ENCODE measurements at places on chromosomes 16 and 17.

DNA sequence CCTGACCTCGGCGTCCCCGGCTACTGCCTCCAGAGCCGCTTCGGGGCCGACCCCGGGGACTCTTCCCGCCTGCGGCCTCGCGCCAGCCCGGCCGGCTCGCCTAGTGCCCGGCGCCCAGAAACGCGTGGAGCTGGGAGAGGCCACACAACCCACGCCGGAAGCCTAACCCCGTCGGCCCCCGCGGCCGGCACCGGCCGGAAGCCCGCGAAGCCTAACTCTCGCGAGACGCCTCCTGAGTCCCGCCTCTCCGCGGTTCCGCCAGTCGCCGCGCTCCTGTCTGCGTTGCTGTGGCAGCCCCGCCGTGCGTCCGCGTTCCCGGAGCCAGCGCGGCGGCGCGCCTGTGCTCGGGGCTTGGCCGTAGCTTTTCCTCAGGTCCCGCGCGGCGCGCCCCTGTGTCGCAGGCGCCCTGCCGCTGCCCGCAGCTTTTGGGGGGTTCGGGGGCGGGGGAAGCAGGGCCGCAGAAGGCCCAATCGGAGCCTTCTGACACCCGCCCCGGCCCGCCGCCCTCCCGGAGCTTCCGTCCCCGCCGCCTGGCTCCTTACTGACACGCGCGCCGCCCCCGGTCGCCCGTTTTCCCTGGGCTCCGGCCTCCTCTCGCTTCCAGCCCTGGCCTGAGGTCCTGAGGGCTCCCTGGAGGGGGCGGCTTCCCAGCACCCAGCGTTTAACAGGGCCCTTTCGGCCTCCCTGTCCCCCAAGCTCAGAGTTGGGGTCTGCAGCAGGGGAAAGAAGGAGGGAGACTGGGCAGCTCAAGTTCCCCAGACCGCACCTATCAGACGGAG is 21.7 kb downstream of the NPTX1 start:
- peak; percentile 89 for DNase-seq

- no peak for DNase-seq
These were observed 184.4 kb downstream of the MSI2 start for GRCh38 chr17:57440522-57441269.

DNA sequence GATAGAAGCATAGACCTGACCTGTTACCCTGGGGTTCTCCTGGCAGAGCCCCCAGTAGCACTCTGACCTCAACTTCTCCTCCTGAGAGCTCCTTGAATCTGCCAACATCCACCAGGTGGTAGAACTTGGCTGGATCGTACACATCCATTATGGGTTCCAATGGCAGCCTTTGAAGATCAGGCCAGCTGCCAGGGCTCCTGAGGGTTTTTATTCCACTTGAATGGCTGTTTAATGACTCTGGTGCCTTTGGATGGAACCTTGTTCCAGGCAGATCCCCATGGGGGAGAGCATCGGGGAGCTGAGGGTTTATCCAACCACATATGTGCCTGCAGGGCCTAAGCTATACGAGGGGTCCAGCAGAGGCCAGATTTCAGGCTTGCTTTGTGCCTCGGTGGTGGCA is 47.1 kb upstream of the CLEC19A start:
- no peak for DNase-seq

GRCh38 chr17:2215616-2216364 is 87.8 kb downstream of the SMG6 start:
- DNase-seq = no peak

DNA sequence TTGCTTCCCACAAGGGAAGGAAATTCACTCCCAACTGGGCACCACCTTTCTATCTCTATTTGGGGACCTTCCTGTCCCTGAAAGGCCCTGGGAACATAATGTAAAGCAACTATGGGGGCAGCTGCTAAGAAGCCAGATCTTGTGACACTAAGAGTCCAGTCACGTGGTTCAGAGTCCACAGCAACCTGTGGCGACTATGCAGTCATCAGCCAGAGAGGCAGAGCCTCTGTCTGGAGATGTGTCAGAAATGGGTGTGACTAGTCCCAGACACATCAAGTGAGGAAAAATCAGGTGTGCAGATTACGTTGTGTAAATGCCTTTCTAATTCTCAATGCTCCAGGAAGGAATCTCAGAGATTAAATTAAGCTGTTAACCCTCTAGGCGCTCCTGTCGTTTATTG is 26.6 kb upstream of the SKAP1 start:
- no peak for DNase-seq

GRCh38 chr17:77579682-77580081 is 378.8 kb upstream of the TNRC6C start:
- DNase-seq = no peak

- peak; percentile 49 for DNase-seq
These were observed 11.0 kb downstream of the CYB561 start for GRCh38 chr17:63434951-63435571.

DNA sequence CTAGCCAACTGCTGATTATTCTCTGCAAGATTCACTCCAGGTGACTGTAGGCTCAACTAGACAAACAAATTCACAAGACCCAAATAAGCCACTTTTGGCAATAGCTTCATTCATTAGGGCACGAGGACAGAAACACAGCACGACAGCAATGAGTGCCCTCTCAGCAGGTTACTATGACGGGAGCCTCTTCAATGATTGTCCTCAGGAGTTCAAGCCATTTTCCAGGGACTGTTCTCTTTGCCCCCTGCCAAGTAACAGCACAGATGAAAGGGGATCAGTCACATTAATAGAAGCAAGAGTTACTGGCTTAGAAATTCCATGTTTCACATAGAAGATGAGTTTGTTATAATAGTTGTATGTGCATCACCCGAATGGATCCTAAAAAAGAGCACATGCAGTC is 712.2 kb downstream of the CDH8 start:
- no peak for DNase-seq

DNA sequence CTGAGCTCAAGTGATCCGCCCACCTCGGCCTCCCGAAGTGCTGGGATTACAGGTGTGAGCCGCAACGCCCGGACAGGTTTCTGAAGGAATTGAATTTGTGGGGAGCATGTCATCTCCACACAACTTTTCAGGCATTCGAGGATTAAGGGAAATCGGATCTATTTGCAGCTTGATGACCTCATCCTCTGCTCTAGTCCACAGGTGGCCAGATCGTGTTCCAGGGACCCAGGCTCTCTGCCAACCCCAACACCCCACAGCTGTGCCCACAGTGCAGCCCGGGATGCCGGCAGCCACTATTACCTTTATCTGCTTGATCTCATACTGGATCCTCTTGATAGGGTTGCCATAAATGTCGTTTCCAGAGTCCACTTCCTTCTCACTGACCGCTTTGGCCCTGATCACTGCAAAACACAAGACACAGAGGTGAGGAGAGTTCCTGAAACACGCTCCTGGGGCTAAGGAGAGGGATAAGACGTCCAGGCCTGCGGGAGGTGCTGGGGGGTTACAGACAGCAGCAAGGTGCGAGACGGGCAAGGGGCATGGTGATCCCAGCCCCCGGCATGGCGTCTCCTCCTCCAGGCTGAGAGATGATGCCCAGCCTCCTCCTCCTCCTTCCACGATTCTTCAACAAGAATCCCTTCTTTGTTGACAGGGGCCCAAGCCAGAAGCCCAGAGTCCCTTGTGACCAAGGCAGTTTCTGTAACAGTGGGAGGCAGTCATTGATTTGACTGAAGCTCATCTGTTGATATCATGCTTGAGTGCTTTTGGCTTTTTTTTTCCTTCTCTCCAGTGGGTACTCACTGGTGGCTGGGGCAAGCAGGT is 29.3 kb downstream of the CEP295NL start:
- peak; percentile 78 for DNase-seq

DNA sequence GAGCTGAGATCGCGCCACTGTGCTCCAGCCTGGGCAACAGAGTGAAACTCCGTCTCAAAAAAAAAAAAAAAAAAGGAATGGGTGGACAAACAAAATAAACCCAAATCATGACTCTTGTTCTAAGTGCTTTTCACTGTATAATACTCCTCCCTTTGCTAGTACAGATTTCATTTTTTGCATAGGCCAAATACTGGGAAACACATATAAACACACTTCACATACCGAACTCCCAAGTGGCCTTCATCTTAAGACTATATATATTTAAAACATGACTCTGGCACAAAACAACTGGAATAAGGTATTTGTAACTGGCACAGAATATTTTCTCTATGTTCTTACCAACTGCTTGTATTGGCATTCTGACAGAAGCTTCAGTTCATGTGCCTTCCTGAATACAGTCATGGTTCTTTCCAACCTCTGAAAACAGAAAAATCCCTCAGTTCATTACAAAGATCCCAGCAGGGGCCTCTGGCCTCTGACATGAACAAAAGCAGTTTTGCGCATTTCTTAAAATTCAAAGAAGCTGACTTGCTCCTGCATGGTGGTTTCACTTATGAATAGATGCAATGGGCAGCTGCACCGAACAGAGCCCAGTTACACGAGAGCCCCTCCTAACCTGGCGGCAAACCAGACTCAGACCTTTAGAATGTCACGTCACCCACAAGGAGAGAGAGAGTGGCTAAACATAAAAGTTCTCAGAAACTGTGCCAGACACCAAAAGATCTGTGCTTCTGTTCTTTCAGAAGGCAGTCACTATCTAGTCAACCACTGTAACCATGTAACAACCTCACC is 19.1 kb upstream of the COPRS start:
- DNase-seq = no peak
